ENCODE measurements at places on chromosomes 2 and 18.

DNA sequence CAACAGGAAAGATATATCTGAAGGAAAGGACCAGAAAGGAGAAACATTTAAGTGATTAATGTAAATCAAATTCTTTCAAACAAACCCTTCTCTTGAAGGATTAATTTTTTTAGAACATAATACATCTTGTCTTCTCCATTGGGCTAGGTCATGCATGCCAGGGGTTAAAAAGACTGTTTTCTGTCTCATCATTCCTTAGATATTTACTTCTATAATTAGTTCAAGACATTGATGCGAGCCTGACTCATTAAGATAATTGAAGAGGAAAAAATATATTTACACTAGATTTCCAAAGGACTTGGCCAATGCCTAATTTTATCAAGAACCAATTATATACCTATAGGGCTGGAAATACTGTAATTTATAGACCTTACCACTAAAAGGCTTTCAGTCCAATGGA, 166.6 kb upstream of the SETBP1 start:
- no peak overlapping the region for H3K4me3 ChIP-seq
- no peak for DNase-seq
- no peaks in the 10 kb centered on the region for H3K36me3 ChIP-seq
- H3K27ac ChIP-seq = no peak overlapping the region
- no peaks in the 10 kb centered on the region for H3K27me3 ChIP-seq
- no peaks in the 10 kb centered on the region for H3K4me1 ChIP-seq

- no peak overlapping the region for H3K4me3 ChIP-seq
- H3K36me3 ChIP-seq = no peaks in the 10 kb centered on the region
- H3K27me3 ChIP-seq = no peaks in the 10 kb centered on the region
- H3K27ac ChIP-seq = no peak overlapping the region
Measured at GRCh38 chr2:17658251-17658843, 95.3 kb downstream of the SMC6 start.

- H3K4me3 ChIP-seq = no peak overlapping the region
- no peaks in the 10 kb centered on the region for H3K27me3 ChIP-seq
- peak; percentile 17 for DNase-seq
- H3K36me3 ChIP-seq = no peaks in the 10 kb centered on the region
- no peak overlapping the region for H3K27ac ChIP-seq
Measured at GRCh38 chr2:127542231-127542630, 6.7 kb downstream of the MYO7B start.

DNA sequence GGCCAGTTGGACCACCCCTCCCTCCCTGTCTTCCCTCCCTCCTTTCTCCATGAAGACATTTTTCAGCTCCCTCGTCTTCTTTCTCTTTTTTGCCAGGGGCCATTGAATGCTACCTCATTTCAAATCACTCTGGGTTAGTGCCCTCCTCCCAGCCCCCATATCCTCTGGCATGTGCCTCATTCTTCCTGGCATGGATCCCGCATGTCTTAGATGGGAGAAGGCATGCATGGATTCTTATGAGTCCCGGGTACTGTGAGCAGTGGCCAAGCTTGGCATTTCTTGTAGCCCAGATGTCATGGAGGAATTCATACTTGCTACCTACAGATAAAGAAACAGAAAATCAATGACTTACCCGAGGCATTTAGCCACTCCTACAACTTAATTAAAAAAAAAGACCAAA, 9.0 kb upstream of the HAAO start:
- H3K36me3 ChIP-seq = no peaks in the 10 kb centered on the region
- H3K27me3 ChIP-seq = no peaks in the 10 kb centered on the region
- no peak overlapping the region for H3K4me3 ChIP-seq
- H3K4me1 ChIP-seq = no peaks in the 10 kb centered on the region
- no peak overlapping the region for H3K27ac ChIP-seq

DNA sequence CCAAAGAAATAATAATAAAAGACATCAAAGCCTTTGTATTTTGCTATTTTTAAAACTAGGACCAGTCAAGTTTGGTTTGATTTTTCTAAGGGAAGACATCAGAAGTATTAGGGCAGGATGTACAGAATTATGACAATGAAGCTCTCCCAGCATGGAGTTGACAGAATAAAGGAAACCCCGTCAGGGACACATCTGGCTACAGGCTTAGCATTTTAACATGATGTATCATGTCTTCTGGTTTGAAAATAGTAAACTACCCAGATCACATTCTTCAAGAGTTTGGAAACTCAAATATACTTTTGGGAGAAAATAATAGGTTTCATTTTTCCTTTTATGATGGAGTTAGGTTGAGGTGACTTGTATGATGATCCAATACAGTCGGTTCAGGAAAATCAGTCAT, 552.0 kb upstream of the CDH2 start:
- H3K27ac ChIP-seq = no peak overlapping the region
- DNase-seq = no peak
- no peaks in the 10 kb centered on the region for H3K36me3 ChIP-seq
- H3K27me3 ChIP-seq = no peaks in the 10 kb centered on the region

DNA sequence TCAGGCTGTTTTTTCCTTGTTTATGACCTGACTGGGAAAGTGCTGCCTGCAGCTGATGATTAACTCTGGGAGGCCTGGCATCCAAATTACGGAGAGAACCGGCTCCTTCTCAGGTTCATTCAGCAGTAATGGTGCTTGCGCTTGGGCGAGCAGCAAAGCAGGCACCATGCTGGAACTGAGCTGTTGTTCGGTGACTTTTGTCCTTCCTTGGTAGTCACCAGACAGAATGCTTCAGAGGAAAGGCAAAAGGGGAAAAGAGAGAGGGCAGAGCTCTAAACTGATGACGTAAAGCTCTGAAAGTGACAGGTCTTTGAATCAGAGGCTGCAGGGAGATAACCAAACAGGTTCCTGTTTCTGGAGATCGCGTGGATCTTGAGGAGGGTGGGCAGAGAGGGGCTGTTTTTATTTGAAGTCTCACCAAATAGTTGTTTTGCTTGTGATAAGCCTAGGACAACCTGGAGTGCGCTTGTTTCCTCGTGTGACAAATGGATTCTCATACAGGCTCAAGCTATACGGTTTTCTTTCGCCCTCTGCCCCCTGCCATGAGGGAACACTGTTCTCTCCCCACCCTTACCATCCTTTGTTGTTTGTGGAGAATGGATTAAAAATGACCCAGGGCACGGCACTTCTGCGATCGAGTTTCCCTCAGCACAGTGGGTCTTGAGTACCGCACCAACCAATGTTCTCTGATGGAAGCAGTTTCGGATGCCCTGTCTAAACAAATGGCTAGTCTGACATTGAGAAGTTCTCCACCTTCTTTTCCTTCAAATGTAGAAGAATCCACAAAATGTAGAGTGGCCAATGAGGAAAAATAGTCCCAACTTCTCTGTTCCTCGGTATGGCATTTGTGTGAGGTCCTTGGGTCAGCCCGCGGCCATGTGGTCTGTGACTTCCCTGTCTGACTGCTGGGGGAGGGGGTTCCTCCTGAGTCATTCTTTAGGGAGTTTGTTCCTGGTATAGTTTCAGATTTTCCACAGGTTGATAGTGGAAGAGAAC, 1.3 kb downstream of the RASGRP3 start:
- H3K27me3 ChIP-seq = no peaks in the 10 kb centered on the region
- no peaks in the 10 kb centered on the region for H3K36me3 ChIP-seq
- H3K4me3 ChIP-seq = no peak overlapping the region
- peaks cover 5% of the 10 kb centered on the region for H3K4me1 ChIP-seq
- peak; percentile 55 for DNase-seq
- no peak overlapping the region for H3K27ac ChIP-seq

DNA sequence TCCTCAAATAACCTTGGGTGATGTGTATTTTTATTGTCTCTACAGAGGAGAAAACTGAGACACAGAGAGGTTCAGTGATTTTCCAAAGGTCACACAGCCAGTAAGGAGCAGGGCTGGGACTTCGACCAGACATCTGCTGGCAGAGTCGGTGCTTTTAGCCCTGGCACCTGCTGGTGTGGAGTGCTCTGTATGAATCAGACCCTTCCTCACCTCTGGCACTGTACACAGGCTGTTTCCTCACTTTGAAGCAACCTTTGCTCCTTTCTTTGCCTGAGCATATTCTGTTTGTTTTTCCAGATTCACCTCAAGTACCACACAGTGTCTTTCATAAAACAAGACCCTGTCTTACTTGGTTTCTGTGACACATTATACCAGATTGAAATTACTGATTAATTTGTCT, 107.9 kb downstream of the DPP10 start:
- H3K36me3 ChIP-seq = no peaks in the 10 kb centered on the region
- DNase-seq = no peak
- no peaks in the 10 kb centered on the region for H3K27me3 ChIP-seq
- H3K4me3 ChIP-seq = no peak overlapping the region
- H3K27ac ChIP-seq = no peak overlapping the region

DNA sequence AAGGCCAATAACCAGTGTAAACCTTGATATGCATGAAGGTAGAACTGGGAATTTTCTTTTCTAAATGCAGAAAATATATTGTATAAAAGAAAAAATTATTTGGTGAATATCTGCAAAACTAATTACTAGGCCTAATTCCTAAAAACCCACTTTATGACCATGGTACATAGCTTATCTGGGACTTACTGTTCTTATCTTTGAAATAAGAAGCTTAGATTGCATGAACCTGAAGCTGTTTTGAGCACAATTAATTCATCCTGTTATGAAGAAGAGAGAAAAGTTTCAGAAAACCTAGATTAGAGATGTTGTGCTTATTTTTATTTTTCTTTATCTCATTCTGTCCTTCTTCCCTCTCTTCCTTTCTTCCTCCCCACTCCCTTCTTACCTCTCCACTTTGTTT, 235.0 kb downstream of the GULP1 start:
- no peak overlapping the region for H3K4me3 ChIP-seq
- no peaks in the 10 kb centered on the region for H3K36me3 ChIP-seq
- no peaks in the 10 kb centered on the region for H3K4me1 ChIP-seq
- no peaks in the 10 kb centered on the region for H3K27me3 ChIP-seq

DNA sequence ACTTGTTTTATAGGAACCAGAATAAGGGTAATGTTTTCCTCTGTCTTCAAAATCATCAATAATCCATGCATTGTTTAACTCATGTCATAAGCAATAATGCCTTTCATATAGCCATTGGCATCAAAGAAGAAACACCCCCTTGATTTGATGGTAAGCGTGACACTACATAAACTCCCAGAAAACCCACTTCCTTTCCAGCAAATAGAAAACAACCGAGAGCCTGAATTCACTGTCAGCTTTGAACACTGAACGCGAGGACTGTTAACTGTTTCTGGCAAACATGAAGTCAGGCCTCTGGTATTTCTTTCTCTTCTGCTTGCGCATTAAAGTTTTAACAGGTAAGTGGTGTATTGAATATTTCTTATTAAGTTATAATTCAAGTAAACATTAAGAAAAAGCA, at the start of gene ICOS:
Gene ICOS, plus strand, starts transcription at position 229 of the 400 bp plus-strand sequence. Its CDS starts 52 bp downstream, at position 281.
- H3K4me1 ChIP-seq = no peaks in the 10 kb centered on the region
- DNase-seq = no peak
- H3K36me3 ChIP-seq = no peaks in the 10 kb centered on the region
- no peak within 1 kb of the TSS for H3K4me3 ChIP-seq
- no peak within 1 kb of the TSS for H3K27ac ChIP-seq
- H3K27me3 ChIP-seq = no peaks in the 10 kb centered on the region

GRCh38 chr18:48441405-48441881, 32.3 kb upstream of the ZBTB7C start:
- H3K27me3 ChIP-seq = no peaks in the 10 kb centered on the region
- H3K4me3 ChIP-seq = no peak overlapping the region
- no peaks in the 10 kb centered on the region for H3K4me1 ChIP-seq
- DNase-seq = no peak

Data from mesendoderm (in vitro differentiated cells).